ENCODE measurements at places on chromosomes 2 and 18. TPM values are rescaled to one million over a fixed set of nuclear protein-coding genes. Genes with fewer than 3 reads are reported as not detected.

GRCh38 chr2:150385211-150385610 lies 102.3 kb downstream of the RND3 start:
- DNase-seq = no peak

GRCh38 chr2:51243892-51244535 lies 212.1 kb upstream of the NRXN1 start:
- DNase-seq = no peak

DNA sequence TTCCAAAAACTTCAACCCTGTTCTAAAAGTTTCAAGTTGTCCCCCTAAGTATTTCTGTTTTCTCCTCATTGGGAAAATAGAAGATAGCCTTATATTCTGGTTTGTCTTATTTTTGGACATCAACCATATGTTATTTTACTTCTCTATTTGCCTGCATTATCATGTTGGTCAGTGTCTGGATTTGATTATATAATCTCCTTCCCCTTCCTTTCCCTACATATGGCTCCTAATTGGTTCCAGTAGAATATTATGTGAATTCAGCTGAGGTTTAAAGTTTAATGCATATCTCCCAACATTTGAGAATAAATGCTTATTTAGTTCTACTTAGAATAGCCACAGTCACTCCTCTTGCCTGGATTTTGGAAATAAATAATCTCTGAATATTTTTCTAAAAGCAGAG lies 66.9 kb downstream of the OXER1 start:
- DNase-seq = no peak

- DNase-seq = no peak
These were observed 12.6 kb downstream of the DTYMK start for GRCh38 chr2:241673797-241674725.

DNA sequence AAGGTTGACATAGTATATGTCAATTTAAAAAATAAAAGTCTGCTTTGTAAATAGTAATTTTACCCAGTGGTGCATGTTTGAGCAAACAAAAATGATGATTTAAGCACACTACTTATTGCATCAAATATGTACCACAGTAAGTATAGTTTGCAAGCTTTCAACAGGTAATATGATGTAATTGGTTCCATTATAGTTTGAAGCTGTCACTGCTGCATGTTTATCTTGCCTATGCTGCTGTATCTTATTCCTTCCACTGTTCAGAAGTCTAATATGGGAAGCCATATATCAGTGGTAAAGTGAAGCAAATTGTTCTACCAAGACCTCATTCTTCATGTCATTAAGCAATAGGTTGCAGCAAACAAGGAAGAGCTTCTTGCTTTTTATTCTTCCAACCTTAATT lies 78.6 kb upstream of the CSRNP3 start:
- no peak for DNase-seq

DNA sequence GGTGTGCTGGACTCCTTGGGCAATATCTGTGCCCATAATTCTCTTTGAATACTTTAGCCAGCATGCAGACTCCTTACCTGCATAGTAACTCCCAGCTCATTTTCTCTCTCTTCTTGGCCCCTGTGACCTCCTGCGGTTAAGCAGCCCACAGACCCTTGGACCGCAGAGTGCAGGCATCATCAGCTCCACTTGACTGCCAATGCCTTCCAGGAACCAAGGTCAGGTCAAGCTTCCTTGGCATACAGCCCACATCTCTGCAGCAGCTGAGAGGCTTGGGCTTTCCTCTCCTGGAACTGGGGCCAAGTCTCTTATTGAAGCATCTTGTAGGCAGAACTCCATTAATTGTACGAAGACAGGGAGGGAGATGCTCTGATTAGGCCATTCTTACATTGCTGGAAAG lies 130.1 kb upstream of the PIEZO2 start:
- DNase-seq = no peak

GRCh38 chr2:74301262-74301661 lies 42.0 kb downstream of the SLC4A5 start:
- DNase-seq = no peak

DNA sequence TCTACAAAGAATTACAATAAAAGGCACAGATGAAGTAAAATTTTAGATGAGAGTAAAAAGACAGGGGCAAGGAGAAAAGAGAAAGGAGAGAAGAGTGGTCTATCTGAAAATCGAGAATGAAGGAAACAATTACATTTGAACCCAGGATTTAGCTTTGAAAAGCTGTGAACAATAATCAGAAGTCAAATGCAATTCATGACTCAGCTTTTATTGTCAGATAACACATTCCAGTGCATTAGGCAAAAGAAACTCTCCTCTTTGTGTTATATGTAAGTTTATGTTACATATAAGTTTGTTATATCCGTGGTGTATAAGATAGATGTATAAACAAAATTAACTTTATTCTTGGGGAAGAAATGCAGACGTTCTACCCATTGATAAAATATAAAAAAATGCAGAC lies 284.5 kb downstream of the GBX2 start:
- DNase-seq = no peak

DNA sequence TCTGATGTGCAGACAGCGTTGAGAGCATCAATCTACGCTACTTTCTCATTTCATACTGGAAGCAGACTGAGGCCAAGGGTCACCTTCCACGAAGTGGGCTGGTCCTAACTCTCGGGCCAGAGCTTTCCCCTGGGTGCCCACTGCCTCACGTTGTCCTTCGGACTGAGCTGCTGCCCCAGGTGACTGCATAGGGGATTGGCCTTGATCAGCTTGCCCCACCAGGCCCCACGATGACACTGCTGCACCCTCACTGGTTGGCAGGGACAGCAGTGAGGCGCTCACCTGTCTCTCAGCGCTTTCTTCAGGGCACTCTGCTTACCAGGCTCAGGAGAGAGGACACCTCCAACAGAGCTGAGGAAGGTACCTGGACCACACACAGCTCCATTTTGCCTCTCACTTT lies 47.3 kb downstream of the CABLES1 start:
- DNase-seq = no peak

DNA sequence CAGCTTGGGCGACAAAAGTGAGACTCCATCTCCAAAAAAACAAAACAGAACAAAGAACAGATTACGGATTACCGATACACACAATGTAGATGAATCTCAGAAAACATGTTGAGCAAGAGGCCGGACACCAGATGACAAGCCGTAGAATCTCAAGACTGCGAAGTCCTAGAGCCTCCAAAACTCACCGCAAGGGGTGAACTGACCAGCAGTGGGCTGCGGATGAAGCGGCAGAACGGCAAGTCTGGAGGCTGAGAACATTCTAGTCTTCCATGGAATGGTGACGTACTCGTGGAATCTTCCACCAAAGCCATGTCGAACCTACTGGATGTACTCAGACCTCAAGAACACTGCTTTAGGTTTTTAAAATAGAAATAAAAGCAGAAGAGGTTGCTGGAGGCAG lies 198.8 kb downstream of the NDUFA10 start:
- DNase-seq = no peak

DNA sequence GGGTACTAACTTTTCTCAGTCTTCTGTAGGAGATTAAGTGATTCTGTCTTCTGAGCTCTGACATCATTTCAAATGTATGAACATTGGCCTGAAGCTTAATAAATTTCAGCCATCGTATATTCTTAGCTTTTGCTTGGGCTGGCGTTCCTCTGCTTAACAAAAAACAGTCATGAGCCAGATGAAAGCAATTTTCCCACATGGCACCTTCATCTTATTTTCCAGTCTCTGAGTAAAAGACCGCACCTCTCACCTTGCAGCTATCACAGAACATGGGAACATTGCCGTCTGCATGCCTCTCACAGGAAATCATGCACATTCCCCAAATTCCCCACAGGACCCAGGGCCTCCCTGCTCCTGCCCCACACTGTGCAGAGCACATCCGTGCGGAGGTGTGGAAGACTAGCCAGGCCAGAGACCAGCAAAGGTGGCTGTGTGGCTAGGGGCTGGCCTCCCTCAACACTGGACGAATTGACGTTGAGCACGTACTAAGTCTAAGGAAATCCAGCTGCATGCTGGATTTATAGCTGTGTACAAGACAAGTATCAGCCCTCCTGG lies 531.8 kb upstream of the ID2 start:
- DNase-seq = no peak

DNA sequence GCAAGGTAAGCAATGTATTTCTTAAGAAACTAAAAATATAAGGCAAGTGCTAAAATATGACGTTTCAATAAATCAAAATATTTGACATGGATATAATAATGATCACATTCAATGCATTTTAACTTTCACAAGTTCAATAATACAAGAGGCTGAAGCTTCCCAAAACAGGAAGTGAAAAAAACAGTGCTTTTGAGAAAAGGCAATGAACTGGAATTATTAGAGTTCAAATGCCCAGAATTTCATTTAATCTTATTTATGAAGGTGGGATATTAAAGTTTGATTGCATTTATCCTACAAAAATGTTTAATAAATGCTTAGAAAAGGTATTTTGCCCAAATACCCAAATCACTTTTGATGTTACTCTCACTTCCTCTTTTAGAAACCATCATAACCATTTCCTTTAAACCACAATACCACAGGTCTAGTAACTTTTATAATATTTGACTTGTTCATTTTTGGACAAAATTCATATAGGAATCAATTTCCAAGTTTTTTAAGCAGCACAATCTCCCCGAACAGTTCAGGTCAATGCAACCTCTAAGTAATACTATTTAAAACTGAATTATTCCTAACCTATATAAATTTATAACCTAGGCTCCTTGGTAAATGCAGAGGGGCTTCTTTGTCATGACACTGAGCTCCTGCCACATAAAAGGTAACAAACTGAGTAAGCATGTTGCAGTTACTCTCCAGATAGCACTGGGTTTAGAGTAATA lies 2.1 kb downstream of the NCKAP1 start:
- no peak for DNase-seq

DNA sequence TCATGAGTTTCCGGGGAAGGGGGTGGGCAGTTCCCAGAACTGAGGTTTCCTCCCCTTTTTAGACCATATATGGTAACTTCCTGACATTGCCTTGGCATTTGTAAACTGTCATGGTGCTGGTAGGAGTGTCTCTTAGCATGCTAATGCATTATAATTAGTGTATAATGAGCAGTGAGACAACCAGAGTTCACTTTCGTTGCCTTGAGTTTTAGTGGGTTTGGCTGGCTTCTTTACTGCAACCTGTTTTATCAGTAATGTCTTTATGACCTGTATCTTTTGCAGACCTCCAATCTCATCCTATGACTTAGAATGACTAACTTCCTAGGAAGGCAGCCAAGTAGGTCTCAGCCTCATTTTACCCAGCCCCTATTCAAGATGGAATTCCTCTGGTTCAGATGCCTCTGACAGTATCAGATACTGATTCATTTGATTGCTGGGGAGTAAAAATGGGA lies 447.3 kb downstream of the XIRP2 start:
- no peak for DNase-seq

- DNase-seq = no peak
These were observed 80.4 kb downstream of the NEDD4L start for GRCh38 chr18:58124475-58124874.

- DNase-seq = no peak
These were observed 94.8 kb upstream of the HNRNPA3 start for GRCh38 chr2:177117755-177118154.

- DNase-seq = no peak
These were observed 140.7 kb downstream of the WDSUB1 start for GRCh38 chr2:159145745-159146354.

- DNase-seq = no peak
These were observed 132.3 kb upstream of the DLX2 start for GRCh38 chr2:172234716-172235691.

- no peak for DNase-seq
These were observed 133.4 kb downstream of the HDAC4 start for GRCh38 chr2:239267288-239267951.

- no peak for DNase-seq
These were observed 77.9 kb upstream of the KLF7 start for GRCh38 chr2:207243601-207244000.

DNA sequence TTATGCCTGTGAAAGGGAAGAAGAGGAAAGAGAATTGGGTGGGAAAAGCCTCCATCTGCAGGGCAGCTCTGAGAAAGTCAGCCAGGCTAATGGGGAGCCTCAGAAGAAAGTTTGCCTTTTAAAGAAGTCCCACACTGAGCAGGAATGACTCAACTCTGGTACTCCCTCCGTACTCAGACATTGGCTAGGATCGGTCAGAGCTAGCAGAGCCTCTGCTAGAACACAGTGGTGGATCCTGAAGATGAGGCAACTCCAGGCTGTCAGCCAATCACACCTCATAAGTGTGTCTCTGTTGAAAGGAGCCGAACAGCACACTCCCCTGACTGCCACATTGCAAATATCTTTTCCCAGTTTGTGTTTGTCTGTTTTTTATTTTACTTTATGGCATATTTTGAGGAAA lies 96.9 kb downstream of the HNRNPLL start:
- no peak for DNase-seq

GRCh38 chr2:190105554-190105953 lies 43.0 kb upstream of the MSTN start:
- DNase-seq = no peak

- DNase-seq = no peak
These were observed 673.8 kb downstream of the ARHGAP15 start for GRCh38 chr2:143802871-143803650.

DNA sequence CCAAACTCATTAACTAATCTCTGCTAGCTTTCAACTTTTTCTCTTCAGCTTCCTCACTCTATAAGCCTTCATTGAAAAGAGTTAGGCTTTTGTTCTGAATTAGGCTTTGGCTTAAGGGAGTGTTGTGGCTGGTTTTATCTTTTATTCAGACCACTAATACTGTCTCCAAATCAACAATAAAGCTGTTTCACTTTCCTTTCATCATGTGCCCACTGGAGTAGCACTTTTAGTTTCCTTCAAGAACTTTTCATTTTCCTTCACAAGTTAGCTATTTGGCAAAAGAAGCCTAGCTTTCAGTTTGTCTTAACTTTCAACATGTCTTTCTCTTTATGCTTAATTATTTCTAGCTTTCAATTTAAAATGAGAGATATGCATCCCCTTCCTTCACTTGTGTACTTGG lies 271.7 kb upstream of the FSIP2 start:
- DNase-seq = no peak

DNA sequence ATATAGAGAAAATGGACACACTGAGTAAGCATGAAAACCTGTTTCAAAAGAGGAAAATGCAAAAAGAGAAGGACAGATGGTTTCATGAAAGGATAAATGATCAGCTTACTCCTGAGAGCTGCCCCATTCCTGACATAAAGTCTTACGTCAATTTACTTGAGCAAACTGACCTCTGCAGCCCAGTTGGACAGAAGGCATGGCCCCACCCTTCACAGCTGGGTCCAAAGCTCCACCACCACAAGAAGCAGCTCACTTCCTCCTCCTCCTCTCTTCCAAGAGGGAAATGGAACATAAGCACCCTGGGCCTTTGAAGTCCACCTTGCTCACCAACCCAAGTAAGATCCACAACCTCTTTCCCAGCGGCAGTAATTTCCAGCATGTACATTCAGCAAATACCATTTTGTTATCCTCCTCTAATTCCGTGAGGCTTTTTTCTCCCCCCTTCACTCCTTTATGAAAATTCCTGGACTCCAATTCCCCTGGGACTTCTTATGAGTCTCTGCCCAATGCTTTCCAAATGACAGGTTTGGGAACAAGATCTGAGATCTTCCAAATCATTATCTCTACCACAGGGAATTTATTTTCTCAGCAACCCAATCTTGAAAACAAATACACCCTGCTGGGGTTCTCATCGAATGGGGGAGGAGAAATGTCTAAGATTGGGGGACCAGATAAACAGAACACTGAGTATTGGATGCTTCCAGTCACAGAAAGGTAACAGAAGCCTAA lies 10.1 kb downstream of the COL4A4 start:
- no peak for DNase-seq

MOB1A gene
- total RNA-seq = 164 TPM

MSTN gene
- total RNA-seq = 5.8 TPM

CRYBA2 gene
- not detected for total RNA-seq

RGPD4 gene
- total RNA-seq = 0.05 TPM

UGT1A4 gene
- 1.1 TPM for total RNA-seq

GPD2 gene
- total RNA-seq = 56.0 TPM

SNTG2 gene
- total RNA-seq = 0.69 TPM

EMILIN2 gene
- total RNA-seq = 17.0 TPM

SULT1C4 gene
- 31.9 TPM for total RNA-seq
